ENCODE measurements at places on chromosomes 6 and 20. TPM values are rescaled to one million over a fixed set of nuclear protein-coding genes. Genes with fewer than 3 reads are reported as not detected.

The BMP5 gene
- total RNA-seq: not detected

The WRNIP1 gene
- total RNA-seq: 44.8 TPM

The GRM1 gene
- not detected for total RNA-seq

The ZNF391 gene
- total RNA-seq: 8.3 TPM

The EYA2 gene
- total RNA-seq: not detected

The CALHM4 gene
- total RNA-seq: not detected

The LCA5 gene
- 4.5 TPM for total RNA-seq

DNA sequence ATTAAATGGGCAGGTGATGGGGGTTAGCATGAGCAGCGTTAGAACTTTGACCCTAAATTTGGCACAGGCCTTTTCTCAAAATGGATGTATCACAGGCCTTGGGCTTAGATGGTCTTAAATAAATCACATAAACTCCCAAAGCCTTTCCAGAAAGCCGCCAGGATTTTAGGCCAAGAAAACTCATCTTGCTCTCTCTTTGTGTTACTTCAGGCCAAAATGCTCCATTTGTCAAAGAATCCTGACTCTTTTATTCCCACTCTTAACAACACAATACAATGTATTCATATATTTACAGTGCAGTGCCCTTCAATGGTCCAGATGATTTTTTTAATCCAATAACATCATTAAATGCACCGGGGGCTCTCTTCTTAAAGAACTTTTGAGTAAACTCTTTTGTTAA lies 5.9 kb upstream of the TCP11 start:
- H3K27ac ChIP-seq: no peak overlapping the region
- peaks cover 17% of the 10 kb centered on the region for H3K4me1 ChIP-seq
- H3K27me3 ChIP-seq: no peaks in the 10 kb centered on the region

DNA sequence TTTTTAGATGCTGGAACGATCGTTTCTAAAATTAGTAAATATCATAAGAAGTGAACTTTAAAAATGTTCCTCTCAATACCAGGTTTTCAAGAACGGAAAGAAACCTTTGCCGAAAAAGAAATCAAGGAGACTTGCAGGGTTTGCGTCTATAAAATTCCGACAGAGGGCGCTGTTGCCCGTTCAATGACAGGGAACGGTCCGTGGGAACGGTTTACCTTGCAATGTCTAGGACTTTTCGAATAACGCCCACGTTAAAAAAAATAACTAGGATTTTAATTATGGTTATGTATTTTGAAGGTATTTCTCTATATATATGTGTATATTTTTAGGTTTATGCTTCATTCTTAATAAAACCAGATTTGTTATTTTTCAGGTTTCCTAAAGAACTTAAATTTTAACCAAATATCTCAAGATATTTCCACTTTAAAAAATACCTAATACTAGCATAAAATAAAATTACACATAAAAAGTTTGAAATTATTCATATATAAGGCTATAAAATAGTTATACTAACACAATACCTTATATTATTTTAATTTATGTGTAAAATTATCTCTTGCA lies 2.5 kb upstream of the TFAP2B start:
- peaks cover 66% of the 10 kb centered on the region for H3K27me3 ChIP-seq
- peak overlapping the region; percentile 87 for H3K4me3 ChIP-seq
- H3K4me1 ChIP-seq: peaks cover 15% of the 10 kb centered on the region
- H3K36me3 ChIP-seq: peaks cover 7% of the 10 kb centered on the region
- peak; percentile 83 for DNase-seq

DNA sequence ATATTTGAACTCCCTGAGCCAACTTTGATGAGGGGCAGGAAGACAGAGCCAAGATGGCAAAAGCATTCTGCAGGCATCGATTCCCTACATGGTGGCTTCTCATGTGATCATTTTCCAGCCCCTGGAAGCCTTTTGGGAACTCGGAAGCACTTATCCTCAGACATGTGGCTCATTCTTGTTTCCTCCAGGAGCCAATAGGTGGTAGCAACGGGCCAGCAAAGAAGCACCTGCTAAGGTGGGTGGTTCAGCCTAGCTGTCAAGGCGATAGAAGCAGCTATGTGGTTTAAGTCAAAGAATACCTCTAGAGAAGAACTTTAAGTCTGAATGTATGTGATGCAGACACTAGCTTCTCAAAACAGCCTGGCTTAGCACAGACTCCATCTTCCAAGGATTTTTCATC lies 64.9 kb upstream of the PAX1 start:
- H3K4me3 ChIP-seq: no peak overlapping the region
- peaks cover 17% of the 10 kb centered on the region for H3K27me3 ChIP-seq
- H3K36me3 ChIP-seq: peaks cover 5% of the 10 kb centered on the region
- H3K4me1 ChIP-seq: no peaks in the 10 kb centered on the region
- peak; percentile 45 for DNase-seq

GRCh38 chr6:35392773-35393672 lies 50.7 kb downstream of the PPARD start:
- H3K4me3 ChIP-seq: no peak overlapping the region
- no peak for DNase-seq
- H3K4me1 ChIP-seq: peaks cover 34% of the 10 kb centered on the region
- H3K36me3 ChIP-seq: no peaks in the 10 kb centered on the region
- H3K27ac ChIP-seq: peak overlapping the region; percentile 81

GRCh38 chr6:113788586-113788985 lies 68.6 kb upstream of the MARCKS start:
- no peaks in the 10 kb centered on the region for H3K4me1 ChIP-seq
- H3K27me3 ChIP-seq: no peaks in the 10 kb centered on the region
- no peak for DNase-seq
- no peak overlapping the region for H3K27ac ChIP-seq
- H3K36me3 ChIP-seq: no peaks in the 10 kb centered on the region

- DNase-seq: no peak
- H3K4me1 ChIP-seq: peaks cover 8% of the 10 kb centered on the region
- H3K4me3 ChIP-seq: no peak overlapping the region
- no peaks in the 10 kb centered on the region for H3K27me3 ChIP-seq
Measured at GRCh38 chr6:4670290-4670689, 105.9 kb upstream of the CDYL start.

DNA sequence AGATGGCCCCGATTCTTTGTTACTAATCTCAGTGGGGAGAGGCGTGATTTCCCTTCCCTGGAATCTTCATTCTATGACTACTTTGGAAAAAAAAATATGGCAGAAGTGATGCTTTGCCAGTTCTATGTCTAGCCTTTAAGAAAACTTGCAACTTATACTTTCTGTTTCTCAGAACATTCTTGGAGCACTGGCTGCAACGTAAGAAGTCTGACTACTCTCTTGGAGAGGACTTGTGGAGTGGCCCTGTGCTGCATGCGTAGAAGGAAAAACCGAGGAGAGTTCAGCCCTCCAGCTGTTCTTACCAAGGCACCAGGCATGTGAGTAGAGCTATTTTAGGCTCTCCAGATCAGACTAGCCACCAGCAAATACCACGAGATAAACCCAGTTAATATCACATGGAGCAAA lies 77.6 kb upstream of the STXBP5 start:
- H3K4me1 ChIP-seq: no peaks in the 10 kb centered on the region
- no peak overlapping the region for H3K4me3 ChIP-seq
- H3K27me3 ChIP-seq: no peaks in the 10 kb centered on the region
- no peaks in the 10 kb centered on the region for H3K36me3 ChIP-seq
- H3K27ac ChIP-seq: no peak overlapping the region

DNA sequence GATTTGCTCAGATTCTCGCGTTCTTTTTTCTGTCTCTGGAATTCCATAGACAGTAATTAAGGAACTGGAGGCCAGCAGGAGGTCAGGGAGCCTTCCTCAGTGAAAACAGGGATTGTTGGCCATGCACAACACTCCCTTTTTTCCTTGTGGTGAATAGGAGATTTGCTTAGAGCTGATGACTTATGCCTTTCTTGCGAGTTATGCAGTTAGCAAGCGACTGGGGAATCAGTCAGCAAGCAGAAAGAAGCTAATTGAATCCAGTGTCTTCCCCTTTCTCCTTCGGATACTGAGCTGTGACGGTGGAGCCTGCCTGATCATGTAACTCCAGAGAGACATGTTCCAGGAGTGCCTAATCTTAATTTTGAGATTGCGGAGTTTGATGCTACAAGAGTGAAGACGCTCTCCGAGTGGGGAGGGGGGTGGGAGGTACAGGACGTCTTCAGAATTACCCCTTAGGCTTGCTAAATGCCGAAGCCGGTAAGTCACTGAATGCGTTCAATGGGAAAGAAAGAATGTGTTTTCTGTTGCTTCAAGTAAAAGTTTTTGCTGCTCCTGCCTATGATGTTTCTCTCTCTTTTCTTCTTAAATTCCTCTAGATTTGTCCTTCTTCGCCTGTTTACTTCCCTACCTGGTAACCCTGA lies 165.9 kb downstream of the SASH1 start:
- no peaks in the 10 kb centered on the region for H3K27me3 ChIP-seq
- H3K4me1 ChIP-seq: peaks cover 13% of the 10 kb centered on the region
- no peaks in the 10 kb centered on the region for H3K36me3 ChIP-seq

GRCh38 chr6:97147421-97147820 lies 135.6 kb downstream of the MMS22L start:
- no peaks in the 10 kb centered on the region for H3K36me3 ChIP-seq
- H3K4me1 ChIP-seq: no peaks in the 10 kb centered on the region
- H3K27me3 ChIP-seq: no peaks in the 10 kb centered on the region
- H3K4me3 ChIP-seq: no peak overlapping the region
- H3K27ac ChIP-seq: no peak overlapping the region

- H3K27ac ChIP-seq: no peak overlapping the region
- H3K4me3 ChIP-seq: no peak overlapping the region
- DNase-seq: peak; percentile 66
- peaks cover 5% of the 10 kb centered on the region for H3K4me1 ChIP-seq
- H3K36me3 ChIP-seq: no peaks in the 10 kb centered on the region
Measured at GRCh38 chr6:38012573-38012972, 193.0 kb downstream of the ZFAND3 start.

GRCh38 chr6:90502866-90503407 lies 83.9 kb downstream of the MAP3K7 start:
- H3K4me3 ChIP-seq: no peak overlapping the region
- no peaks in the 10 kb centered on the region for H3K36me3 ChIP-seq
- H3K4me1 ChIP-seq: no peaks in the 10 kb centered on the region
- H3K27ac ChIP-seq: no peak overlapping the region
- DNase-seq: no peak
- H3K27me3 ChIP-seq: no peaks in the 10 kb centered on the region

DNA sequence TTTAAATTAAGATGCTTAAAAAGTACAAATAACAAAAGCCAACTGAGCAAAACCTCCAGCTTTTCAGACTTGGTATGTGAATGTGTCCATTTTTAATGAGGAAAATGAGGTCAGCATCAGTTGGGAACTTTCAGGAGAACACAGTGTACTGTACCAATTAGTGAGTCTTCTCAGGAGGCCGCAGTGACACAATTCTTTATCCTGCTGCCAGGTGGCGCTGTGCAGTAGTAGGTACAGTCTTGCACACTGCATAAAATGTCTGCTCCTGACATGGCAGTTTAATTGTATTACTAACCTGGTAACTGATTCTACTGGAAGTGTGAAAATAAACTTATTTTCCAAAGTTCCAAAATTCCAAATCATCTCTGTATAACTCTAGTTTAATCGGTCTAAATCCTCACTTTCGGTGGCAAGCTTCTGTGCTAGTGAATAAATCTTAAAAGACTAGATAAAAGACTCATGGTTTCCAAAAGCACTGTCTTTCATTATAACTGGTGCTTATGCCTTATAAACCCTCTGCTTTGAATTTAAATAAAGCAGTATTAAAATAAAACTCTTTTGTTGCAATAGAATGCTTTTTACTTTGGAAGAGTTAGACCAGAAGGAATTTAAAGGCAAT lies 214.8 kb upstream of the MMS22L start:
- H3K36me3 ChIP-seq: no peaks in the 10 kb centered on the region
- H3K27me3 ChIP-seq: peaks cover 53% of the 10 kb centered on the region
- no peak overlapping the region for H3K4me3 ChIP-seq

DNA sequence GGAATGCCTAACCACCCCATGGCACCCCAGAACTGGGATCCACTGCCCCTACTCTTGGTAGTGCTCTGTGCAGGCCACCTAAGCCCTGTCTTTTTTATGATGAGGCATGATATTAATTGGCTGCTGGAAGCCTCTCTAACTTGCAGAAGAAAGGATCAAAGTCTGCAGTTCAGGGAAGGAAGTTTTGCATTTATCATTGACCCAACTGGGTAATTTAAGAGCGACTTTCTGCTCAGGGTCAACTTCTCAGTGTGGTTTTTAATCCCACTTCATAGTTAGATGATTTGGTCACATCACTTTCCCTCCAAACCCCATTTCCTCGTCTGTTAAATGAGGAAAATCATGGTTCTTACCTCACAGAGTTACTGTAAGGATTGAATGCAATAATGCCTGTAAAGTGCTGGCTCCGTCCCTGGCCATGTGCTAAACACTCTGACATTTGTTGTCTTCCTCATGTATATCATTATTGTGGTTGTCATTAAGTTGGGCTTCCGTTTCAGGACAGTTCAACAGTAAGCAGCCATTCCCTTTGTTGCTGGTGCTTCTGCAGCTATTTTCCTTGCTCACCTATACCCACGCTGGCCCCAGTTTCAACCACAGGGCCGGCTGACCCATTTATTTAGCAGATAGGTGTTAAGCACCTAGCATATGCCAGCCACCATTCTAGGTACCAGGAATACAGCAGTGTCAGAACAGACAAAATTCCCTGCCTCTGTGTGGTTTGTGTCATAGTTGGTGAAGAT lies 14.2 kb downstream of the E2F3 start:
- H3K27ac ChIP-seq: peak overlapping the region; percentile 46
- H3K27me3 ChIP-seq: no peaks in the 10 kb centered on the region
- no peak overlapping the region for H3K4me3 ChIP-seq
- peaks cover 26% of the 10 kb centered on the region for H3K4me1 ChIP-seq
- peaks cover 9% of the 10 kb centered on the region for H3K36me3 ChIP-seq

DNA sequence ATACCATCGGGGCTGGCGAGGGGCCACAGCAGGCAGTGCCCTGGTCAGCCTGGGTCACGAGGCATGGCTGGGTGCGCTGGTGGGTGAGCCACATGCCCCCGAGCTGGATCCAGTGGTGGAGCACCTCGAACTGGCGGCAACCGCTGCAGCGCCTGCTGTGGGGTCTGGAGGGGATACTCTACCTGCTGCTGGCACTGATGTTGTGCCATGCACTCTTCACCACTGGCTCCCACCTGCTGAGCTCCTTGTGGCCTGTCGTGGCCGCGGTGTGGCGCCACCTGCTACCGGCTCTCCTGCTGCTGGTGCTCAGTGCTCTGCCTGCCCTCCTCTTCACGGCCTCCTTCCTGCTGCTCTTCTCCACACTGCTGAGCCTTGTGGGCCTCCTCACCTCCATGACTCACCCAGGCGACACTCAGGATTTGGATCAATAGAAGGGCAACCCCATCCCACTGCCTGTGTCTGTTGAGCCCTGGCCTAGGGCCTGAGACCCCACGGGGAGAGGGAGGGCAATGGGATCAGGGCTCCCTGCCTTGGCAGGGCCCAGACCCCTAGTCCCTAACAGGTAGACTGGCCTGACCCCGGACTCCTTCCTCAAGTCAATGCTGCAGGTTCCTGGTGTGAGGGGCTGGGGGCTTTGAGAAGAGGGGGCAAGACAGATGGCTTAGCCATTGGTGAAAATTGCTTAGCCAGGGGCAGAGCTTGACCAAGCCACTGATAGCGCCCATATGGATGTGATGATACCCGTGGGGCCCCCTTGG lies 598 bp downstream of the TMEM239 start:
- no peak overlapping the region for H3K4me3 ChIP-seq
- H3K27me3 ChIP-seq: peaks cover 11% of the 10 kb centered on the region
- DNase-seq: no peak
- no peaks in the 10 kb centered on the region for H3K36me3 ChIP-seq
- no peak overlapping the region for H3K27ac ChIP-seq

All from MCF 10A (cell line).